ENCODE measurements at places on chromosomes 6 and 20.

DNA sequence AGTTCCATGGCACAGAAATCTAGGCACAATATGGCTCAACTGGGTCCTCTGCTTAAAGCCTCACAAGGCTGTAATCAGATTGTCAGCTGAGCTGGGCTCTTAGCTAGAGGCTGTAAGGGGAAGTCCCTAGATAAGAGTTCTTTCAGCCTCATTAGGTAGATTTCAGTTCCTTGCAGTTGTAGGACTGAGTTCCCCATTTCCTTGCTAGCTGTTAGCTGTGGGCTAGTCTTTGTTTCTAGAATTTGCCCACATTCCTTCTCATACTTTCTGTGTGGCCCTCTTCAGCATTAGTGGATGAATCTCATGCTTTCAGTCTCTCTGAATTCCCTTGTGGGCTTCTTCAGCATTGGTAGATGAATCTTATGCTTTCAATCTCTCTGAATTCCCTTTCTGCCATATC, 71.0 kb upstream of the MRAP2 start:
- no peak for DNase-seq

DNA sequence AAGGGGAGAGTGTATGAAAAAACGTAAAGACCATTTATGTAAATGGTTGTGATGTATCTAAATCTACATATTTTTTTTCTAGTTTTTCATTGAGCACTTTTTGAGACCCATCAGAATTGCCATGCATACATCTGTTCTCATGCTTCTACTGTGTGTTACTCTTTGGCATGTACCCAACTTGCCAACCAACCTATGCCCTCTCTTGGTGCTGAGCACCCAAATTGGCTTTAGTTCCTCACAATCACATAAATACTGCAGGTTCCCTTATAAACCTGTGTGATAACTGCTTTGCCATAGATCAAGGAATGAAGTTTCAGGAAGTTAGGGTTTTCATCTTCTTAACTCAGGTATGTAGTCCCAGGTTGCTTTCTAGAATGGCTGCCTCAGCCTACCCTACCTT, 7.8 kb downstream of the ENPP3 start:
- no peak for DNase-seq

DNA sequence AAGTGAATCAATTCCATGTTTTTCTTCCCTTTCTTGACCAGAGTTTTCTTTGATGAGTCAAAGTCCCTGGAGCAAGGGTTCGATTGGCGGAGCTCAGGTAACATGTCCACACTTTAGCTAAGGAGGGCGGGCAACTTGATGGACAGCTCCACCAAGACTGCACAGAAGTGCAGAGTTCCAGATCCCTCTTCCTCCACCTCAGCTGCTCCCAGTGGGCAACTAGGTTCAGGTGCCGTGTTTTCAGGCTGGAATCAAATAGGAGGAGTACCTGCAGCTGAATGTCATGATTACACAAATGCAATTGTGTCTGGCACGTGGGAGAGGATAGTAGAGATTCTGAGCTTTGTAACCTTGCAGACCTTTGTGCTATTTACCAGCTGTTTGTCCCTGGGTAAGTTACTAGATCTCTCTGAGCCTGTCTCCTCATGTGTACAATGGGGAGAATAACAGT, 1.9 kb upstream of the ELMO2 start:
- DNase-seq = no peak

DNA sequence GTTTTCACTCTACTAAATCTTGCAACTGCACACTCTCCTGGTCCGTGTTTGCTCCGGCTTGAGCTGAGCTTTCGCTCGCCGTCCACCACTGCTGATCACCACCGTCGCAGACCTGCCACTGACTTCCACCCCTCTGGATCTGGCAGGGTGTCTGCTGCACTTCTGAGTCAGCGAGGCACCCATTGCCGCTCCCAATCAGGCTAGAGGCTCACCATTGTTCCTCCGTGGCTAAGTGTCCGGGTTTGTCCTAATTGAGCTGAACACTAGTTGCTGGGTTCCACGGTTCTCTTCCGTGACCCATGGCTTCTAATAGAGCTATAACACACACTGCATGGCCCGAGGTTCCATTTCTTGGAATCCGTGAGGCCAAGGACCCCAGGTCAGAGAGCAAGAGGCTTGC, 98.6 kb upstream of the GPR6 start:
- no peak for DNase-seq

DNA sequence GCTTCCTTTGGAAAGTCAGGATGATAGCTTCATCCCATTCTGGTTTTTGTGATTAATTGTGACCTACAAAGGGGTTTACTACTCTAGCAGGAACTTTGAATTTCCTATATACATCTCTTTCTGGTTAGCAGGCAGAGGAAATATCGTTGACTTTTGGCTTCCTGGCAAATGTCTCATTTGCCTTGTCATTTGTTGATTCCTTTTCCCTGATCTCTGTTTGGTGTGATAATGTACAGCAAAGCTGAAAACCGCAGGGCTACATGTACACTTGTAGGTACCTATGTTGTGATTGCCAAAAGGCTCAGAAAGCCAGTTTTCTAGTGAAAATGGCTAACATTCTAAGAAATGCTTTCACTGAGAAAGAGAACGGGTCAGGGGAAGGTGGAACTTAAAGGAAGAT, 44.3 kb downstream of the TOP1 start:
- peak; percentile 54 for DNase-seq

GRCh38 chr20:15547119-15547518, 1026.1 kb downstream of the KIF16B start:
- no peak for DNase-seq

DNA sequence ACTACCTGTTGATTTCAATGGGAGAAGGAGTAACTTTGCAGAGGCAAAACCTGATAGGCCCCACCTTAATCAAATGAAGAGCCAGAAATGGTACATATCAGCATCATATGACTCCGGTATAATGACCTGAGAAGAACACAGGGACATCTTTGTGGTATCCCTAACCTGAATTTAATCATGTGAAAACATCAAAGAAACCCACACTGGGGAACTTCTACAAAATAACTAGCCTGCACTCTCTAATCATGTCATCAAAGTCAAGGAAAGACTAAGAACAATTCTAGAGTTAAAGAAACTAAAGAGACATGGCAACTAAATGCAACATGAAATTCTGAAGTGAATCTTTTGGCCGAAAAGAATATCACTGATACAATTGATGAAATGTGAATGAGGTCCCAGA, 34.9 kb downstream of the SLC17A4 start:
- no peak for DNase-seq

- no peak for DNase-seq
Measured at GRCh38 chr6:45438151-45438550, 60.4 kb upstream of the SUPT3H start.

GRCh38 chr20:52867305-52867704, 104.9 kb upstream of the TSHZ2 start:
- DNase-seq = no peak

GRCh38 chr6:133274813-133275212, 33.7 kb downstream of the EYA4 start:
- no peak for DNase-seq

GRCh38 chr6:13248053-13248452, 80.3 kb downstream of the TBC1D7 start:
- no peak for DNase-seq

DNA sequence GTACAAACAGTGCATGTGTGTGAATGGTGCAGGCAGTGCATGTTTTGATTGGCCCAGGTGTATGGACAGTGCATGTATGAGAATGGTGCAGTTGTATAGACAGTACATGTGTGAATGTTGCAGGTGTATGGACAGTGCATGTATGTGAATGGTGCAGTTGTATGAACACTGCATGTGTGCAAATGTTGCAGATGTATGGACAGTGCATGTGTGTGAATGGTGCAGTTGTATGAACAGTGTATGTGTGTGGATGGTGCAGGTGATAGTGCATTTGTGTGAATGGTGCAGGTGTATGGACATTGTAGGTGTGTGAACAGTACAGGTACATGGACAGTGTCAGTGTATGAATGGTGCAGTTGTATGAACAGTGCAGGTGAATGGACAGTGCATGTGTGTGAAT, 4.0 kb upstream of the KLHL31 start:
- DNase-seq = no peak

- DNase-seq = no peak
Measured at GRCh38 chr6:54473328-54473727, 165.1 kb downstream of the TINAG start.

- peak; percentile 19 for DNase-seq
Measured at GRCh38 chr6:43455531-43456428, at the start of gene DLK2. TSS of gene DLK2 (minus strand) at chr6:43455548. CDS start at chr6:43454825, 723 bp downstream.

DNA sequence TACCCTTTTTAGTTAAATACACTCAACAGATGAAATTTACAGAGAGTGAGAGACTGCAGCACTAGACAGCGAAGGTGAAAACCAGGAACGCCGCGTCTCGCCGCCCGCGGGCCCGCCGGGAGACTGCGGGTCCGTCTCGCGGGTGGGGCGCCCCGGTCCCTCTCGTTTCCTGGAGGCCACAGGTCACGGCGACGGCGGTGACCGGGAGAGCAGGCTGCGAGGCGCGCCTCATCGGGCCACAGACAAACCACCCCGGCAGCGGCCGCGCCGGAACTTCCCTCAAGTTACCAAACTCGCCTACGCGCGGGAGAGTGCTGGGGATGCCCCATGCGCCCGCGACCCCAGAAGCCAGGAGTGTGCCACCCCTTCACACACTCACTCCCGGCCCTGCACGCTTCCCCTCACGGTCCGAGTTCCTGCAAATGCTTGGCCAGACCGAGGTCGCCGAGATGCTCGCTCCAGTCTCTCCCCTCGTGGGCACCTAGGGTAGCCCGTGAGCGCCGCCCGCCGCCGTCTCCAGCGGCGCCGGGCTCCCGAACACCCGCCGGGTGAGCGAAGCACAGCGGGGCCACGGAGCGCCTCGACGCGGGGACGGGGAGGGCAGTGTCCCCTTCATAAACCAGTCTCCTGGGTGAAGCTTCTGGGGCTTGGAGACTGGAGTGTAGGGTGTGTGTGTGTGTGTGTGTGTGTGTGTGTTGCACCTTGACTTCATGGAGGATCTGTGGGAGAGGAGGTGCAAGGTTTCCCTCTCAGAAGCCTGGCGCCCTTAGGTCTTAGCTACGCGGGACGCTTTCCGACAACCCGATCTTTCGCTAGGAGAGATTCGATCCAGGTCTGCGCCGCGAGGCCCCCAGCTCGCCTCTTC, 1.4 kb downstream of the BACH2 start:
- DNase-seq = no peak

- no peak for DNase-seq
Measured at GRCh38 chr6:140134224-140134623, 759.8 kb upstream of the CITED2 start.

GRCh38 chr6:23445157-23445710, 680.8 kb upstream of the NRSN1 start:
- no peak for DNase-seq

- DNase-seq = no peak
Measured at GRCh38 chr6:5079692-5080091, 5.4 kb upstream of the PPP1R3G start.

GRCh38 chr6:113731541-113731940, 125.6 kb upstream of the MARCKS start:
- no peak for DNase-seq

DNA sequence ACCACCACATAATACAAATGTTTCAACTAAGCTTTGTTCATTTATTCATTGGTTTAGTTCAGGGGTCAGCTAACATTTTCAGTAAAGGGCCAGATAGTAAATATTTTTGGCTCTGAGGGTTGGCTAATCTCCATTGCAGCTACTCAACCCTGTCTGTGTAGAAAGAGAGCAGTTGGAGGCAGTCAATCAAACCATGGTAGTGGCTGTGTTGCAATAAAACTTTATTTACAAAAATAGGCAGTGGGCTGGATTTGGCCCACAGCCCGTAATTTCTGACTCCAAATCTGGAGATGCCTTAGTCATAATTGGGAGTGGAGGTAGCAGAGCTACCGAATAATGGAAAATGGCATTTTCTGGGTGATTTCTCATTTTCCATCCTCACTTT, 242.5 kb upstream of the ZFP64 start:
- no peak for DNase-seq

- no peak for DNase-seq
Measured at GRCh38 chr20:52845044-52845443, 127.1 kb upstream of the TSHZ2 start.

DNA sequence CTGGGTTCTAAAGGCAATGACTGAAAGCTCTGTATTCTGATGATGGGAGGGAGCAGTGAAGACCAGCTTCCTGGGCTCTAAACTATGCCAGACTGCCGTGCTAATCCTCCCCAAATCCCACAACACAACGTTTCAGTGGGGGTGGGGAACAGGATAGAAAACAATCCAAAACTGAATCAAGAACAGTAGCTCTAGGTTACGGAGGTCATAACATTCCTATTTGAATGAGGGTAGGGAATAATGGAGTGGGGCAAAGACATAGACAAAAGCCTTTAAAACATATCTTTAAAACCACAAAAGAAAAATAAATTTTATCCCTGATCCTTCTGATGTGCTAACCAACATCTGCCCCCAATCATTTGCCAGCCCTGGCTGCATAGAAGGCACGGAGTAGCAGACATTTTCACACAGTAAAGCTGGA, 7.8 kb downstream of the USP49 start:
- DNase-seq = no peak

DNA sequence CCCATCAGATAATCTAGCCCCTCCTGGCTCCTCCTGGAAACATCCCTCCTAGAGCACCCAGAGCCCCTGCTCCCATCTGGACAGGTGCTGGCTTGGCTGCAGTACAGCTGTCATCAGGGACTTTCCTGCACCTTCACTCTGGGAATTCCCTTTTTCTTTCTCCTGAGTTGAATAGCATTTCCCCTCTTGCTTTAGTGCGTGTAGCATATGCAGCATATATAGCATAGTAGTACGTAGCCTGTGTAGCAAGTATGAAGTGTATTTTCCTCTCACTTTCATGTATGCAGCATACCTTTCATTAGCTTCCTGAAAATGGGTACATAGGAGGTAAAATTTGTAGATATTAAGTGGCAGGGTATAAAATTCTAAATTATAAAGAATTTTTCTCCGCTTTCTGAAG, 352.9 kb downstream of the ESR1 start:
- no peak for DNase-seq

- DNase-seq = no peak
Measured at GRCh38 chr6:134853111-134854055, 96.5 kb downstream of the ALDH8A1 start.

DNA sequence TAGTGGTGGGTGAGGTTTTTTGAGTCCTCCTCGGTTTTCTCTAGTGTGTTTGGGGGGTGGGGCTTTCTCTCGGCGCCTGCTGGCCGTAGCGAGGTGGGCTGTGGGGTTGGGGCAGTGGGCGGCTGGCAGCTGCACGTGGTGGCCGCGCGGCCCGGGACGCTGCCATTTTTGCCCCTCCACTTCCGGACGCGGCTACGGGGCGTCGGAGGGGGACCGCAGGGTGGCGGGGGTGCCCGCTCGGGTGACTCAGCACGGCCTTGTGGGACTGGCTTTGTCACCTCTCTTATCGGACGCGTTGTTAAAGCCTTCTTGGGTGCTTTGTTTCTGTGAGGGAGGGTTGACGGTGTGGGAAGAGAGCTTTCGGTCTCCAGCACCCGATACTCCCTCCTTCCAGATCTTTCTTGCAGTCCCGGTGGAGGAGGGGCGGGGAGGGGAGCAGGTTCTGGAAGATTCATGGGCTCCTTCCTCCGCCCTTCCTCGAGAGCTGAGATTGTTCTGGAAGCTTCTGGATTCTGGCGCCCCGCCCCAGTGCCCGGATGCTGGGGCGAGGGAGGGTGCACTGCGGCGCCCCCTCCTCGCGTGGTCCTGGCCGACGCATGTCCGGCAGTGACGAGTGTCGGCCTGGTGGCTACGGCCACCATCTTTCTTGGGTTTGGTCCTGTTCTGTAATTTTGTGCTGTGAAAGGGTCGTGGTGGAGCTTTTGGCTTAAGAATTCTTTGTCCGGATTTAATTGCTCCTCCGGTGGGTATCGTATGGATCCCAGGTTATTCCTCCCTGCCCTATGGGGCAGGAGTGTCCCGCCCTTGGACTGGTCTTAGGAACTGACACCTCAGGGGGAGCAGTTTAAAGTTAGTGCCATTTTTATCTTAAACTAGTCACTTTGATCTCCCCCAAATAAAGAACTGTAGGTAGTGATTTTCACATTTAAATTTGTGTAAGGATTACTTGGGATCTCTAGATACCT, 719 bp downstream of the HSP90AB1 start:
- no peak for DNase-seq
